ENCODE measurements at places on chromosomes 16 and 17.

DNA sequence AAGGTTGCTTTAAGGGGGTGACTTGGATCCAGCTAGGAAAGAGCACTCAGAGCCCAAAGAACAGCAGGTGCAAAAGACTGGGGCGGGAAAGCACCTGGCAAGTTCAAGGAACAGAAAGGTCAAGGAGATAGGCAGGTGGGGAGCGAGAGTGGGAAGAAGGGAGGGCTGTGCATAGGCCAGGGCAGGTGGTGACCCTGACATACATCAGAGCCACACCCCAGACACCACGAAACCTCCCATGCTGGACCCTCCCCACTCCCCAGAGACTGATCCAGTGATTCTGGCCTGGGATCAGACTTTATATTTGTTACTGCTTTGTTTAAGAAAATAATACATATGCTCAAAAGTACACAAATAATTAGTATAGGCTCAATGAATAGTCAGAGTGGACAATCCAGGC lies 48.5 kb upstream of the RBFOX3 start:
- no peak for DNase-seq

DNA sequence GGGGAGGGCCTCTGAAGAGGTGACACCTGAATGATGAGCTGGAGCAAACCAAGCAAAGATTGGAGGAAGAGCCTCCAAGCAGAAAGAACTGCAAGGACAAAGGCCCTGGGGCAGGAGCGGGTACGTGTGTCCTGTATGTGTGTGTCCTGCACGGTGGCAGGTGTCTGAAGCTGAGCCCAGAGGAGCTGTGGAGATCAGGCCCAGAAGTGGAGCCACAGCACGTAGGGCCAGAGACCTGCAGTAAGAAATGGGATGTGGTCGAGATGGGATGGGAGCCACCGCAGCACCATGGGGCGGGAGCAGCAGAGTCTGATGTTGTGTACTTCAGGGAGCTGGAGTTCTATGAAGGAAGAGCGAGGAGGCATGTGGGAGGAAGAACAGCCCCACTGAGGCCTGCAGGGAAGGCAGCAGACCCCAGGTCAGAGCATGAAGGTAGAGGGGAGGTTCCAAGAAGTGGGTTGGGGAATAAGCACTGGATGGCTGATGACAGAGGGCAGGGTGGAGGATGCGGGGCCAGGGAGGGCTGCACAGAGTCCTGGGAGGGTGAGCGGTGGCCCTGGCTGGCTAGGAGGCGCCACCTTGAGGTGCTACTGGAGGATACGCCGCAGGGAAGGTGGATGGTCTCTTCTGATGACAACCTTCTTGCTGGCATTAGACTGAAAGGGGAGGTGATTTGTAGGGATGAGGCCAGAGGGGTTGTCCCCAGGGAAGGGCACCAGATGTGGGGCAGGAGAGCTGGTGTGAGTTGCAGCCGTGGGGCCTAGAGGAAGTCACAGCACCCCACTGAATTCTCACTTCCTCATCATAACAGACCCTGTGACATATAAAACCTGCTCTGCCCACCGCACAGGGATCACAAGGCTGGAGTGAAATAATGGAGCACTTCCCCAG lies 10.6 kb upstream of the CETP start:
- peak; percentile 53 for DNase-seq

GRCh38 chr17:62825182-62825581 lies 17.1 kb upstream of the MARCHF10 start:
- DNase-seq: no peak

DNA sequence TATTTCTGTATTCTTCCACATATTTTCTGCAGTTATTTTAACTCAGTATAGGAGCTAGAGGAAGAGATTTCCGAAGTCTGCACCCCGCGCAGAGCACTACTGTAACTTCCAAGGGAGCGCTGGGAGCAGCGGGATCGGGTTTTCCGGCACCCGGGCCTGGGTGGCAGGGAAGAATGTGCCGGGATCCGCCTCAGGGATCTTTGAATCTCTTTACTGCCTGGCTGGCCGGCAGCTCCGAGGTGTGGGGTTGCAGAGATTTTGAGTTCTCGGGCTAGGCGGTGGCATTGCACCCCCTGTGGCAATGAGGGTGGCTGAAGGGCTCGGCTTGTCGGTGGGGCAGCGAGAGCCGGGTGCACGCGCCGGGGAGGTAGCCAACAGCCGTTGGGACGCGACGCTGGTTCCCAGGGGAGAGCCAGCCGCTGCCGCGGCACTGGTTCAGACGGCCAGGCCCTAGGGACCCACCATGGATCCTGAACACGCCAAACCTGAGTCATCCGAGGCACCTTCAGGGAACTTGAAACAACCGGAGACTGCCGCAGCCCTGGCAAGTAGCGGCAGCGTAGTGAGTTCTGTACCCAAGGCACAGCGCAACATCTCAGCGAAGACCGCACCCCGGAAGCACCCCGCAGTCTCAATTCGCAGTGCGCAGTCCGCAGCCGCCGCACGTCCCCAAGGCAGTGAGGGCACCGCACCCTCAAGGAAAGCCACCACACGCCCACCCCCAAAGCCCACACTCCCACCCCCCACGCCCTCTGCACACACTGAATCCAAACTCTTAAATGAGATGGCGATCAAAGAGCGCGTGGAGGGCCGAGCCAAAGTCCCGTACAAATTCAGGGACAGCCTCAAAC lies at the start of gene CMTM1:
CMTM1 (plus strand) TSS at position 389 of the 851 bp plus-strand sequence; CDS start at position 464, 75 bp downstream.
- no peak for DNase-seq

DNA sequence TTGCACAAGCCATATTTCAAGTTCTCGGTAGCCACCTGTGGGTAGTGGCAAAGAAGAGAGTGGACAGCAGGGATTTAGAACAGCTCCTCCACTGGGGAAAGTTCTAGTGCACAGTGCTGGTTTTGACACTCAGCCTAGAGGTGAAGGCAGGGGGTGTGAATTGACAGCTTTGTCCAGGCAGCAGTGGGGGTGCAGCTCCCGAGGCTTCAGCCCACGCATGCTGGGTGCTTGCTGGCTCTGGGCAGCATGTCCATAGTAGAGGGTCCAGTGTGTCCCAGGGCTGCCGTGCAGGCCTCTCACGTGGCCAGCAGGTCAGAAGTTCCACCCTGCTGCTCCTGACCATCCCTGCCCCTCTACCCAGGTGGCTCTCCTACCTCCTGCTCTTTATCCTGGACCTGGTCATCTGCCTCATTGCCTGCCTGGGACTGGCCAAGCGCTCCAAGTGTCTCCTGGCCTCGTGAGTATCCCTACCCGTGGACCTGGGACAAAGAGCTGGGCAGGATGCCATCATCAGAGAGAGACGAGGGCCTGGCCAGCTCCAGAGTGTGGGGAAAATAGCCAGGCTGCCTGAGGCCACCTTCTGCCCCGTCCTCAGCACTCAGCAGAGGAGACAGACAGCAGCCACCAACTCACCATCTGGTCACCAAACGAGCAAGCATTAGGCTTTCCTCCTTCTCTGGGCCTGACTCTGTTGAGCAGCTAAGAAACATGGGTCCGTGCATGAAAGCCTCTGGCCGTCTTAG lies 29.8 kb downstream of the TTYH2 start:
- DNase-seq: no peak

GRCh38 chr17:81049372-81049911 lies 14.5 kb downstream of the BAIAP2 start:
- DNase-seq: no peak

DNA sequence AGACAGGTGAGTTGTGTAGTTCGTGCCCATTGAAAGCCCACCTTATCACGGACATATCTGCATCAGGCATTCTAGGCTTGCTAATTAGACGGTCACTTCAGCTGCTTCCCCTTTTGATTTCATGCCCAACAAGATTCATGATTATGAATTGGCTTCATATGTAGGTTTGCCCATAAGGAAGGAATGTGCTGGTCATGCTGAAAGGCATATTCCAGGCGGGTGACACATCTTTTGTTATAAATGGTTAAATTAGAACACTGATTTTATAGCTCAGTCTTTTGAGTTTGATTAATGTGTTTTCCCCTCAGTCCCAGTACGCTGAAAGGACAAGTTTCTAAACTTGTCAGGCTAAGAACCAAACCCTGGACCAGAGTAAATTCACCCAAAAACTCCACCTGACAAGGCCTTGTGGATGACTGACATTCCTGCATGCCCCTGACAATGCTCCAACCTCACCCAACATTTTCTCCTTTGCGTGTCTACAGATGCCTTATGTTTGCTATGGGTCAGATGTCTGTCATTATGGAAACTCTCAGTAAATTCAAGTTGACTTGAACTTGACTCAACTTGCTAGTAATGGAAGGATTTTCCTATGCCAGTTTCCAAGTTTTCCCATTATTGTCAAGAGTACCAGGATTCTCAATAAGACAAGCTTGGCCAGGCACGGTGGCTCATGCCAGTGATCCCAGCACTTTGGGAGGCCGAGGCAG lies 421.9 kb downstream of the PMP22 start:
- no peak for DNase-seq

DNA sequence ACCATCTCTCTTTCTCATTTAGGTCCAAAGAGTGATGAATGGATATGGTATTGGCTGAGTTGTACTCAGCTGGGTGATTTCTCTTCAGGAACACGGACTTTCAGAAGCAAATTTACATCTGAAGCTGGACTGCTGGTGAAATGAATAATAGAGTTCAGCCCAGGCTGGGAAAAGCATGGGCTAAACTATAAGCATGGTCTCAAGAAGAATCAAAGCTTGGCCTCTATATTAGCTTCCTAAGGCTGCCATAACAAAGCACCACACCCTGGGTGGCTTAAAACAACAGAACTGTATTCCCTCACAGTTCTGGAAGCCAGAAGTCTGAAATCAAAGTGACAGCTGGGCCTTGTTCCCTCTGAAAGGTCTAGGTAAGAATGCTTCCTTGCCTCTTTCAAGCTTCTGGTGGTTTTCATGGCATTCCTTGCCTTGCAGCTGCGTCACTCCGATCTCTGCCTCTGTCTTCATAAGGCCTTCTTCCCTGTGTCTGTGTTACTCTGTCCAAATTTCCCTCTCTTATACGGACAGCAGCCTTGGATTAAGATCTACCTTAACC lies 89.8 kb upstream of the CES5A start:
- DNase-seq: no peak

DNA sequence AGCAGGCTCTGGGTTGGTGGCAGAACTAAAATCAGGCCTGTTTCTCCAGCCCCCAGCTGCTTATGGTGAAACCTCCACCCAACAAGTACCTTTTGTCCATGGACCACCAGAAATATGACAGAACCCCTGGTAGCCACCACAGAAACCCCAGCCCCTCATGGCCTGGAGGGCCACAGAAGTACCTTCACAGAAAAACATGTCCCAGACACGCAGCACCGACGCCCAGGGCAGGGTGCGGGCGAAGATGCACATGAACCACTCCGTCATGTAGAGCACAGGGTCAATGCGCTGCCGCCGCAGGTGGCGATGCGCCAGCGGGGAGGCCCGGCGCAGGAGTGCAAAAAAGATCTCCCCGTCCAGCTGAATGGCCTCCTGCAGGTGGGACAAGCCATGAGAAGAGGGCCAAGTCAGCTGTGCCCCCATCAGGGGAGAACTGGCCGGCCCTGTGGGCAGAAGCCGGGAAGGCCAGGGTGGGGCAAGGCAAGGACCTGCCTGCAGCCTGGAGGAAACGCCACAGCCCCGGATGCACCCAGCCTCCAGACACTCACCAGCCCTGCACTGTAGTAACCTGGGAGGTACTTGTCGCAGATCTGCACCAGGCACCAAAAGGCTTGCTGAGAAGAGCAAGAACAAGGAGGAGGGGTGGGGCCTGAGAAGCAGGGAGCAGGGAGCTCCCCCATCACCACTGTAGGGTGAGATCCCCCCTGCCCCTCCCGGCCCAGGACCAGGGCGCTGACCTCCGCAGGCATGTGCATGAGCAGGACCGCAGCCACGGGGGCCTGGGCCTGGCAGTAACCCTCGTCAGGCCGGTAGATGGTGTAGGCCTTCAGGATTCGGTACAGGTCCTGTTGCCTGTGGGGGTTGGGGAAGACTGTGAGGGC lies 4.1 kb upstream of the CD2BP2 start:
- peak; percentile 62 for DNase-seq

- no peak for DNase-seq
Observed at GRCh38 chr17:14331225-14331981, 30.5 kb downstream of the HS3ST3B1 start.

DNA sequence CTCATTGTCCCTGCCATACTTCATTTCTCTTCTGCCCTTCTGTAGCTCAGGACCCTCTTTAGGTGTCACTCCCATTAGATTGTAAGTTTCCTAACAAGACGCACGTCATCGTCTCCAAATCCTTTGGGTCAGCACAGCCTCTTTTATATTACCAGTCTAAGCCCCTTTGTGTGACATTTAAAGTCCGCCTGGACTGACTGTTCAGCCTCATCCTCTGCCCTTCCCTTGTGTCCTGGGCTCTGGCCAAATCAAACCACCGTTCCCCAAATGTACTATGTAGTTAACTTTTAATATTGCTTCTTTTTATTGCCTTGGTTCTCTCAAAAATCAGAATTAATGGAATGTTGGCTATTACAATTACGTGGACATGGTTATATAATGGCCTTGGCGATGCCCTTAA lies 38.2 kb downstream of the PITPNC1 start:
- no peak for DNase-seq

DNA sequence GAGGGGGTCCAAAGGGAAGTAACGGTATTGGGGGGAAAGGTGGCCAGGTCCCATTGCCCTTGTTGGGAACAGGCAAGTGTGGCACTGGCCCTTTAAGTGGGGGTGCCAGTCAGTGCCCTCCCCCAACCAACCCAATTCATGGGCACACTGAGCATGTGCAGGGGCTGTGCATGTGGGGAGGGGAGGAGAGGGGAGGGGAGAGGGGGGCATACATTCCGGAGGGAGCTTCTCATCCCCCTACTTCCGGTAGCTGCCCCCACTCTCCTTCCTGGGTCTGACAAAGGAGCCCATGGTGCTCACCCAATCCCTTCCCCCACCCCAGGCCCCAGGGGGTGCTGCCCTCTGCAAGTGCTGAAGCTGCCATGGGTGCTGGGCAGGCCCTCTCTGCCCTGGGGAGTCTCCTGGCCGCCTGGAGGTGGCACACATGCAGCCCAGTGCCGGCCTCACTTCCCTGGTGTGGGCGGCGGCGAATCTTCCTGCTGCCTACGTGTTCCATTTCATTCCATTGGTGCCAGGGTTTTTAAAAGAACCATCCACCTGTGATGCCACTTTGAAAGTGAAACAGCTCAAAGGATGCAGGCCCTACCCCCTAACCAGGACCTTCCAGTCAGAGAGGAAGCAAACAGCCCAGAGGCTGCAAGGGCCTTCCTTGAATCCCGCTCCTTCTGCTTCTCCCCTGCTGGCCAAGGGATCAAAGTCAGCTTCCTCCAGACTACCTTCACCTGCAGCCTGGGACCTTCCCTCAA lies 11.0 kb downstream of the HEXIM2 start:
- peak; percentile 62 for DNase-seq

- DNase-seq: no peak
Observed at GRCh38 chr16:10954903-10955302, 10.5 kb downstream of the CLEC16A start.

GRCh38 chr16:86392436-86393152 lies 117.7 kb upstream of the FOXF1 start:
- no peak for DNase-seq

DNA sequence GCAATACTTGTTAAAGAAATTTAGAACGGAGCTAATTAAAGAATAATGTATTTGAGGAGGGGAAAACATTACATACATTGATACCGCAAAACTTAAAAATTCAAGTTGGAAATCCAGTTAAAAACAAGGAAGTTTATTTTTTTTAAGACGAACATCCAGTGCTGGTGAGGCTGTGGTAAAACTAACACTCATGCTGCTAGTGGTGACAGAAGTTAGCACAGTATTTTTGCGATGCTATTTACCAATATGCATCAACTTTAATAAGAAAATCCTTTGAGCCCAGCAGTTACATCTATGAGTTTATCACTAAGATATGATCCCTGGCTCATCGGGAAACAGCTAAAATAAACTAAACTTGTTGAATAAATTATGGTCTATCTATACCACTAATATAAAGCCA lies 31.7 kb downstream of the GSPT1 start:
- DNase-seq: no peak

Data from tibial artery (tissue), 4 donors.